Activated CD4-positive, alpha-beta T cell treated with anti-CD3 and anti-CD28 coated beads for 36 hours (primary cell): ENCODE measurements at places on chromosomes 7 and 10. TPM values are rescaled to one million over a fixed set of nuclear protein-coding genes. Genes with fewer than 3 reads are reported as not detected.

DNA sequence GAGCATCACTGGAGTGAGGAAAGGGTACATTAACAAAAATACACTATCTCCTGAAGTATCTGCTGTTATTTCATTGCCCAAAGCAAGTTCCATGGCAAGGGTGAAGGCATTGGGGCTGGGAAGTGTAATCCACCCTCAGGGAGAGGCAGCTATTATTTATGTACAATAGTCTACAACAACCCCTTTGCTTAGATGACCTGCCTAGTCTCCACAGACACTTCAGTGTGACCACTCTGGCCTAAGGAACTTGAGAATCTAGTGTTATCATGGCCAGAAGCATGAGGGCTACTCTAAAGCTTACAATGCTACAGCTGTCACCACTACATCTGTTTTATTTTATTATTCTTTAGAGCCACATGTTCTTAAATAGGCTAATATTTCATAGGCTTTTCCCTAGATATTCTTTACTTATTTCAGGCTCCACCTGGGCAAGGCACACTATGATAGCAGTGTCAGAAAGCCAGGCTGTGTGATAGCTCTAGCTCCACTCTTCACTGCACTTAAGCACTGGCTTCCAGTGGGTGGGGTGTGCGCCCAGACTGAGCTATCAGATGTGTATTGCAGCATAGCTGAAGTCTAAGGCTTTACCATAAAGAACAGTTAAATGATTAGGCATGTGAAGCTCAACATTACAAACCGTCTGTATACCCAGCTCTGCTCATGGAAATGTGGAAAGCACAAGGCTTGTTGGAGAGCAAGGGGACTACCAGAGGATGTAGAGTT lies 117.0 kb upstream of the CCDC6 start:
- no peaks in the 10 kb centered on the region for H3K4me1 ChIP-seq
- no peak overlapping the region for H3K4me3 ChIP-seq
- H3K27ac ChIP-seq = no peak overlapping the region
- no peaks in the 10 kb centered on the region for H3K36me3 ChIP-seq
- DNase-seq = no peak

DNA sequence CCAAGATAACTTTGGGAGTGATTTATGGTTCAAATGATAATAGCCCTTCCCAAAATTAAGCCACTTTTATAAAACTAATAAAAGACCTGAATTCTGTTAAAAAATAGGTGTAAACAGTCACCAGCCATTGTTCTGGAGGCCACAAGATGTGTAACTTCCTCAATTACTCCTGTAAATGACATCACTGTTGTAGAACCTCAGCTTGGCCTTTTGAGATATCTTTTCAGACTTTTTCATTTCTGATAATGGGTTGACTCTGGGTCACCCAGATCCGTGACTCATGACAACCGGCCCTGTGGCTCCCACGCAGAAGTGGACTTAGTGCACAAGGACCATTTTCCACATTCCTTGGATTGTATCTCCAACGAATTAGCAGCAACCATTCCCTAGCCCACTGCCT lies 106.6 kb downstream of the DKK1 start:
- no peak for DNase-seq
- no peaks in the 10 kb centered on the region for H3K4me1 ChIP-seq
- no peak overlapping the region for H3K27ac ChIP-seq
- H3K36me3 ChIP-seq = no peaks in the 10 kb centered on the region
- H3K4me3 ChIP-seq = no peak overlapping the region
- no peaks in the 10 kb centered on the region for H3K27me3 ChIP-seq

CRHR2 gene
- not detected for total RNA-seq

ANKRD30A gene
- not detected for total RNA-seq

CEP55 gene
- 67.8 TPM for total RNA-seq

AGR2 gene
- total RNA-seq = not detected

DNA sequence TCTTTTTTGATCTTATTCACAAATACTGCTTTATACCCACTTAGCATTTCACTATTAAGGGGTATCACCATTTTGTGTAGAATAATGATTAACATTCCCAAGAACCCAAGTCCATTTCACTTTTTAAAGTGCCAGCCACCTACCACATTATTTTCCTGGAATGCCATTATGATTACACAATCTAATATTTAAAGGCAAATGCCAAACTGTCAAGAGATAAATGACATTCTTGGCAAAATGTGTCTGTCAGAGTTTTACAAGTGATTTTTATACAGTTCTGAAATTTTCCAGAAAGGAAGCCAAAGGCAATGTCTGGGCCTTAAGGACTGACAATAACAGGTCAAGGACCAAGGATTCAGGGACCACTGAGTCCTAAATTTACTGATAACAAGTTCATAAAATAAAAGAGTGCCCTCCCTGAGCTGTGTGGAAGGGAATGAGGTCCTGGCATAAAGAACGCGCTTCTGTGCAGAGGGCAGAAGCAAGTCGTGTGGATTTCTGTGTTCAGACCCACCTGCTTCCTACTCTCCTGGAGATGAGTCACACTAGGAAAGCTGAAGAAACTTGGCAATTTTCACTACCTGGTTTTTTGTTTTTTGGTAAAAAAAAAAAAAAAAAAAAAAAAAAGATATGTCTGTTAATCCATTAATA lies 66.5 kb downstream of the UBE2H start:
- DNase-seq = no peak
- H3K4me3 ChIP-seq = no peak overlapping the region
- peaks cover 6% of the 10 kb centered on the region for H3K4me1 ChIP-seq
- no peak overlapping the region for H3K27ac ChIP-seq
- peaks cover 1% of the 10 kb centered on the region for H3K36me3 ChIP-seq

C7orf33 gene
- total RNA-seq = not detected

SLC39A12 gene
- total RNA-seq = not detected

- H3K4me3 ChIP-seq = no peak overlapping the region
- H3K27ac ChIP-seq = no peak overlapping the region
- DNase-seq = no peak
- peaks cover 42% of the 10 kb centered on the region for H3K27me3 ChIP-seq
- no peaks in the 10 kb centered on the region for H3K36me3 ChIP-seq
- no peaks in the 10 kb centered on the region for H3K4me1 ChIP-seq
Measured at GRCh38 chr10:30151581-30152389, 92.4 kb upstream of the JCAD start.

GRCh38 chr10:97726636-97727178 lies 10.2 kb upstream of the ZFYVE27 start:
- H3K36me3 ChIP-seq = no peaks in the 10 kb centered on the region
- H3K27me3 ChIP-seq = peaks cover 7% of the 10 kb centered on the region
- H3K27ac ChIP-seq = no peak overlapping the region
- no peak overlapping the region for H3K4me3 ChIP-seq

- H3K4me3 ChIP-seq = no peak overlapping the region
- H3K36me3 ChIP-seq = no peaks in the 10 kb centered on the region
- DNase-seq = no peak
Measured at GRCh38 chr10:52146766-52147165, 167.3 kb upstream of the DKK1 start.

DNA sequence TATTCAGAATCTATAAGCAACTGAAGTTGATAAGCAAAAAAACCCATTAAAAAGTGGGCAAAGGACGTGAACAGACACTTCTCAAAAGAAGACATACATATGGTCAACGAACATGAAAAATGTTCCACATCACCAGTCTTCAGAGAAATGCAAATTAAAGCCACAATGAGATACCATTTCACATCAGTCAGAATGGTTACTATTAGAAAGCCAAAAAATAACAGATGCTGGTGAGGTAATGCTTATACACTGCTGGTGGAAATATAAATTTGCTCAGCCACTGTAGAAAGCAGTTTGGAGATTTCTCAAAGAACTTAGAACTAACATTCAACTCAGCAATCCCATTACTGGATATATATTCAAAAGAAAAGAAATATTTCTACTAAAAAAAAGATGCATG lies 332.8 kb upstream of the PLXDC2 start:
- DNase-seq = no peak
- H3K27ac ChIP-seq = no peak overlapping the region
- H3K36me3 ChIP-seq = no peaks in the 10 kb centered on the region

- H3K4me3 ChIP-seq = no peak overlapping the region
- peak overlapping the region; percentile 40 for H3K27ac ChIP-seq
- H3K27me3 ChIP-seq = no peaks in the 10 kb centered on the region
- no peak for DNase-seq
Measured at GRCh38 chr10:43842072-43842471, 193.4 kb upstream of the ZNF32 start.

SCIN gene
- total RNA-seq = 0.25 TPM

GRCh38 chr10:51008346-51008745 lies 65.9 kb upstream of the PRKG1 start:
- no peak overlapping the region for H3K4me3 ChIP-seq
- H3K27ac ChIP-seq = no peak overlapping the region
- H3K27me3 ChIP-seq = peaks cover 20% of the 10 kb centered on the region
- no peaks in the 10 kb centered on the region for H3K4me1 ChIP-seq

SEMA3D gene
- not detected for total RNA-seq

- no peak overlapping the region for H3K4me3 ChIP-seq
- no peak for DNase-seq
- H3K27me3 ChIP-seq = peaks cover 42% of the 10 kb centered on the region
- H3K36me3 ChIP-seq = no peaks in the 10 kb centered on the region
- no peak overlapping the region for H3K27ac ChIP-seq
- H3K4me1 ChIP-seq = peaks cover 5% of the 10 kb centered on the region
Measured at GRCh38 chr10:50993771-50994251, 80.5 kb upstream of the PRKG1 start.

UCN3 gene
- total RNA-seq = not detected

DNA sequence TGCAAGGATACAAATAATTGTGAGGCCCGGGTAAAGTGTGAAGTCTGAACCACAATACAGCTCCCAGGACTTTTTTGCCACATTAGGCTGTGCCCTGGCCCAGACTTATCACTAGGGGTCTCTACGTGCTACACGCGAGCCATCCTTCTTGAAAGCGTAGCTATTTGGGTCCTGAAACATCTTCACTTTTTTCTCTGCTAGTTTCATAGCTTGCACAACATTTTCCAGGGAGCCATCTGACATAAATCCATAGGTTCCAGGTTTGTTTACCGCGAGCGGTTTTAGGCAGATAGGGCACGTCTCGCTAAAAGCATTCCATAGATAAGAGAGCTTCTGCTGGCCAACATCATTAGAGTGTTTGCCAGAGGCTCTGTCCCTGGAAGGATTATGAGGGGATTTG lies 226.5 kb downstream of the RPS24 start:
- no peaks in the 10 kb centered on the region for H3K4me1 ChIP-seq
- H3K27ac ChIP-seq = no peak overlapping the region
- H3K36me3 ChIP-seq = no peaks in the 10 kb centered on the region
- H3K27me3 ChIP-seq = no peaks in the 10 kb centered on the region
- no peak overlapping the region for H3K4me3 ChIP-seq
- no peak for DNase-seq

- no peak overlapping the region for H3K4me3 ChIP-seq
- H3K27ac ChIP-seq = no peak overlapping the region
- H3K4me1 ChIP-seq = no peaks in the 10 kb centered on the region
- H3K36me3 ChIP-seq = peaks cover 35% of the 10 kb centered on the region
- no peak for DNase-seq
Measured at GRCh38 chr7:92330835-92331438, 85.2 kb downstream of the ANKIB1 start.

AQP1 gene
- 0.16 TPM for total RNA-seq

GRCh38 chr7:46484906-46485305 lies 563.8 kb upstream of the IGFBP3 start:
- no peak overlapping the region for H3K27ac ChIP-seq
- H3K4me3 ChIP-seq = no peak overlapping the region
- H3K36me3 ChIP-seq = no peaks in the 10 kb centered on the region

GRCh38 chr7:101832205-101832631 lies 14.8 kb downstream of the CUX1 start:
- H3K27ac ChIP-seq = no peak overlapping the region
- no peaks in the 10 kb centered on the region for H3K27me3 ChIP-seq
- peaks cover 2% of the 10 kb centered on the region for H3K36me3 ChIP-seq

GRCh38 chr10:63466144-63466935 lies 563 bp upstream of the JMJD1C start:
- H3K27ac ChIP-seq = peak overlapping the region; percentile 18
- DNase-seq = peak; percentile 62
- H3K27me3 ChIP-seq = no peaks in the 10 kb centered on the region
- H3K36me3 ChIP-seq = no peaks in the 10 kb centered on the region
- H3K4me3 ChIP-seq = peak overlapping the region; percentile 94

TMEM176B gene
- not detected for total RNA-seq

GRCh38 chr10:75187961-75188426 lies 22.6 kb upstream of the VDAC2 start:
- H3K27ac ChIP-seq = peak overlapping the region; percentile 72
- peak; percentile 81 for DNase-seq
- peaks cover 10% of the 10 kb centered on the region for H3K4me1 ChIP-seq
- no peak overlapping the region for H3K4me3 ChIP-seq

- H3K4me1 ChIP-seq = no peaks in the 10 kb centered on the region
- peaks cover 18% of the 10 kb centered on the region for H3K36me3 ChIP-seq
- no peak overlapping the region for H3K27ac ChIP-seq
Measured at GRCh38 chr10:21813946-21814345, 189.6 kb downstream of the DNAJC1 start.

EN2 gene
- total RNA-seq = not detected

GRCh38 chr10:102596506-102596971 lies 47.7 kb upstream of the TRIM8 start:
- no peaks in the 10 kb centered on the region for H3K27me3 ChIP-seq
- peak; percentile 54 for DNase-seq
- no peak overlapping the region for H3K27ac ChIP-seq
- H3K4me3 ChIP-seq = no peak overlapping the region
- H3K36me3 ChIP-seq = peaks cover 7% of the 10 kb centered on the region
